Activated effector memory CD4-positive, alpha-beta T cell treated with anti-CD3 and anti-CD28 coated beads, Interleukin-2, amount 50 U/mL, for 16 hours (primary cell): ENCODE measurements at places on chromosomes 2 and 18.

DNA sequence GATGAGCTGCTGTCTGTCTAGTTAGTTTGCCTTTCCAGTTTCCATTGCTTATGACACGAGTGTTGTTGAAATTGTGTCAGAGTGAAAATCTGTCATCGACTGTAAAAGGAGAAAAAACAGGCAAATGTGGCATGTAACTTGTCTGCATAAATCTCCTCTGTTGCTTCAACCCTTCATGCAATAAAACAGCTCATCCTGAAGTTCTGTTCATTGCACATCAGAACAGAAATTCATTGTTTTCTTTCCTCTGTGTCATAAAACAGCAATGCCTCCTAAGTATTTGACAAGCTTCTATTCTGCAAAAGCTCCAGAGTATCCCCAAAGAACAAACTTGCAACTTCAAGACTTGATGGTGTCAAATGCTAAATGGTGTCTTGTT lies 432.1 kb downstream of the MEIS1 start:
- DNase-seq: no peak

DNA sequence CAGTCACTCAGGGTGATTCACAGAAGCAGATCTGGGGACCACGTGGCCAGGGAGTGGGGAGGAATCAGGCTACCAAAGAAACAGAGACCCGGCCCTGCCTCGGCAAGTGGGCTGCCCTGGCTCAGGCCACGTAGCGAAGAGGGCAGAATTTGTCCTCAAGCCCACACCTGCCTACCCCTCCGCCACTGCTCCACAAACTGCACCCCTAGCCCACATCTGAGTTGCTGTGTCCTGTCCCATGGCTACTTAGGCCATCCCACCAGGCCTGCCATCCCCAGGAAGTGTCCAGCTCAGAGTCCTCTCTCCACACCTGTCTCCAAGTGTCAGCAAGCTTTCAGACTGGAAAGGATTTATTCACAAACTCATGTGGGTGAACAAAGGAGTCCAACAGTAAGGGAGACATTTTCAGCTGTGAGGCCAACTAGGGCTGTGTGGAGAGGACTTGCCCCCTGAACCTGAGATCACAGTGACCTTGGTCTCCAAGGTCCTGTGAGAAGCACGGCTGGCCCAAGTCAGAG lies 31.7 kb upstream of the ASPRV1 start:
- peak; percentile 25 for DNase-seq

GRCh38 chr2:191539068-191539467 lies 138.9 kb upstream of the NABP1 start:
- DNase-seq: no peak

- no peak for DNase-seq
Measured at GRCh38 chr2:102770506-102770905, 8.7 kb downstream of the TMEM182 start.

- DNase-seq: no peak
Measured at GRCh38 chr2:181774685-181775084, 94.4 kb upstream of the NEUROD1 start.

GRCh38 chr2:54000524-54000923 lies 29.7 kb upstream of the PSME4 start:
- no peak for DNase-seq

- DNase-seq: peak; percentile 71
Measured at GRCh38 chr2:30139131-30139870, 7.5 kb upstream of the YPEL5 start.

DNA sequence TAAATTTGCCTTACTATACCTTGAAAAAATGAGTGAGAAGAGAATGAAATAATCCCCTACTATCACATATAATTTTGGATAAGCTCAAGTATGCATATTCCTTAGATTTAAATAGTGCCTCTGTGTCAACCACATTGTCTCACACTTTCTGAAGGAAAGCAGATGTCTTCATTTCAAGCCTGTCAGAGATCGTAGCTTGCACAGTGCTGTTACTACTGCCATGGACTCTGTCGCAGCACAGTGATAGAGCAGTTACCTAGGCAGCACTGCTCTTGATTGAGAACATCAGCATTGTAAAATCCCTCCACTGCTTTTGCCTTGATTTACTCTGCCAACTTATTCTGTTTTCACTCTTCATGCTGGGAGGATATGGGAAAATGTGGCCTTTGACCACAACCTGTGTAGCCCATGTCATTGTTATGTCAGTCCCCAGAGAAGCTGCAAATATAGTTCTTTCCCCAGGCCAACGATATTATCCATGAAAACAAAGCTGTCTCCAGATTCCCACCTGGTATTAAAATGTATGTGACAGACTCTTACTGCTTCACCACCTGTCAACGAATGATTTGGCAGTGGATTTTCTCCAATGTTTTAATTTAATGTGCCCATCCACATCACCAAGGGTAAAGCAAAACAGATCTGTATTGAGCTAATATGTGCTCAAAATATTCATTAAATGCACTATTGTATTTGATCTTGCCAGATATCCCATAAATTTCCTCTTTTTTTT lies 675.7 kb downstream of the METTL4 start:
- DNase-seq: no peak

- no peak for DNase-seq
Measured at GRCh38 chr2:56192664-56193305, 9.0 kb downstream of the CCDC85A start.

- DNase-seq: no peak
Measured at GRCh38 chr2:71860381-71860926, 287.2 kb downstream of the CYP26B1 start.

- DNase-seq: no peak
Measured at GRCh38 chr18:3347286-3347803, 85.4 kb downstream of the MYL12B start.

- no peak for DNase-seq
Measured at GRCh38 chr2:216546241-216546640, 47.6 kb downstream of the RPL37A start.
